Fibroblast of pulmonary artery (primary cell): ENCODE measurements at places on chromosomes 13 and 19.
A peak's percentile ranks its signal among the peaks of the same experiment; 100 is the strongest.

GRCh38 chr13:24995225-24995804 lies 100.6 kb upstream of the PABPC3 start:
- DNase-seq = peak; percentile 90

- no peak for DNase-seq
Observed at GRCh38 chr13:23443110-23443509, 9.6 kb upstream of the SACS start.

GRCh38 chr13:30730526-30730925 lies 4.8 kb upstream of the ALOX5AP start:
- no peak for DNase-seq

DNA sequence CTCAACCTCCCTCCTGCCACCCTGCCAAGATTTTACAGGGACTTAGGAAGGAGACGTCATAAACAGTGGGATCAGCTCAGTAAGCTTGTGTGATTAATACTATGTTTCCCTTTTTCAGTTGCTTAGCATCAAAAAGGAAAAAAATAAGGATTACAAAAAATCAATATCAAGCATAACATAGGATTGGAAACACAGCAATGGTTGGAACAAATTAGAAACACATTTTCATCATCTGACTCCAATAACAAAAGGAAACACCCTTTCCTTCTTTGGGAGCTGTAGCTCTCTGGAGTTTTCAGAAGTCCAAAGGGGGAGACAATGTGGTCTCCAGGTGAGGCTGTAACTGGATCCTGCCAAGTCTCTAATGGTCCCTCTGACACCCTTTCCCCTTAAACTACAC lies 233.4 kb downstream of the B3GLCT start:
- DNase-seq = no peak

DNA sequence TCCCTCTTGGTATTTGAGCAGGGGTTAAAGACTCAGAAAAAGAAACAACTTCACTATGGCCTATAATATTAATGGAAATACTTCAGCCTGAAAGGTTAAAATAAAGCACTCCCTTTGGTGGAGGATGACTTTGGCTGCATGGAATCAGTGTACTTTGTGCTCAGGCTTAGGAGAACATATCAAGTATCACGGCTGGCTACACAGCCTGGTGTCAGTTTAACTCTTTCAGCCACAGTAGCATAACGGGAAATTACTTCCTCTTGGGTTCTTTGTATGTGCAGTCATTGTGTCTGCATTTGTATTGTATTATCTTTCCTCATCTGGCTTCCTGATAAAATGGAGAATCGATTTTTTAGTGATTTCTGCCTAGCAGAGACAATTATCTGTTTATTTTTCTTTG lies 239.0 kb downstream of the GGACT start:
- DNase-seq = no peak

GRCh38 chr19:49104229-49104864 lies 9.8 kb upstream of the LIN7B start:
- DNase-seq = no peak

- peak; percentile 13 for DNase-seq
Observed at GRCh38 chr19:32318884-32319520, 26.4 kb upstream of the ZNF507 start.

- no peak for DNase-seq
Observed at GRCh38 chr13:45516757-45517156, 52.0 kb downstream of the COG3 start.

DNA sequence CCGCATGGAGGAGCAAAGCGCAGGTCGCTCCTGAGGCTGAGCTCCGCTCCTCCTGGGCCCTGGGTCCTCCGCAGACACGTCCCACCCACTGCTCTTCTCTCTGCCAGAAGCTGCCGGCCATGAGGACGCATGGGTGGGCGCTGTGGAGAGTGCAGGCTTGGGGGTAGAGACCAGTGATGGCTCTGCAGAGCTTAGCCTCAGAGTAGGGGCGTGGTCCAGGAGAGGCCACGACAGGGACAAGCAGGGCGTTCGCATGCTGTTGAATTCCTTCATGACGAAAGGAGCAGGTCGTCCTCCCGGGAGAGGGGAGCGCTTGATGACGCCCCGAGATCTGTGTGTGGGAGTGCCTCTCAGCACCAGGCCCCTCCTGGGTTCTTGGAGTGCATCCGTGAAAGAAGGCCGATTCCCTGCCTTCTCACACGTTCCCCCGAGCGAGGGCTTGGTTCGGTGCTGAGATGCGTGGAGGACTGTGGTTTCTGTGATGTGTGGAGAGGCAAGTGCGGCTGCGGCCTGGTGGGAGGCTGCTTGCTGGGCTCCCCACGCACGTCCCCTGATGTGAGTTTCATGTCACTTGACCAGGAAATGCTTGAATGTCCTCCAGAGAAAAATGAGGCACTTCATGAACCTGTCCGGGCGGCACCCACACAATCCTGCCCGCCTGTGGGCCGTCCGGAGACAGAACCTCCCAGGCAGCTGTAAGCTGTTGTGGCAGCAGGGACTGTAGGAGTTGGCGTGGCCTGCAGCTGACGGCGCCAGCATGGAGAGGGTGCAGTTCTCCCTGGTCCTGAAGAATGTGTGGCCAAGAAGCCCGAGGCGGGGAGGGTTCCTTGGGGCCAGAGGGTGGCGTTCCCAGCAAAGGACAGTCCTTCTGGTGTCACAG lies 4.5 kb downstream of the SF3A2 start:
- DNase-seq = no peak

- DNase-seq = no peak
Observed at GRCh38 chr13:27352698-27353097, 71.7 kb upstream of the GTF3A start.

DNA sequence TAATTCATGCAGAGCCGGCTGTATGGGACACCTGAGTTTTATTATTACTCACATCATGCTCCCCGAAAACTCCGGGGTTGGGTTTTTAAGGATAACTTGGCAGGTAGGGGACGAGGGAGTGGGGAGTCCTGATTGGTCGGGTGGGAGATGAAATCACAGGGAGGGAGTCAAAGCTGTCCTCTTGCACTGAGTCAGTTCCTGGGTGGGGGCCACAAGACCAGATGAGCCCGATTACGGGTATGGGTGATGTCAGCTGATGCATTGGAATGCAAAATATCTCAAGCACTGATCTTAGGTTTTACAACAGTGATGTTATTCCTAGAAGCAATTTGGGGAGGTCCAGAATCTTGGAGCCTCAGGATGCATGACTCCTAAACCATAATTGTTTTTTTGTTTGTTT lies 18.6 kb upstream of the COG3 start:
- peak; percentile 26 for DNase-seq
